ENCODE measurements at places on chromosomes 16 and 17.
A peak's percentile ranks its signal among the peaks of the same experiment; 100 is the strongest.

DNA sequence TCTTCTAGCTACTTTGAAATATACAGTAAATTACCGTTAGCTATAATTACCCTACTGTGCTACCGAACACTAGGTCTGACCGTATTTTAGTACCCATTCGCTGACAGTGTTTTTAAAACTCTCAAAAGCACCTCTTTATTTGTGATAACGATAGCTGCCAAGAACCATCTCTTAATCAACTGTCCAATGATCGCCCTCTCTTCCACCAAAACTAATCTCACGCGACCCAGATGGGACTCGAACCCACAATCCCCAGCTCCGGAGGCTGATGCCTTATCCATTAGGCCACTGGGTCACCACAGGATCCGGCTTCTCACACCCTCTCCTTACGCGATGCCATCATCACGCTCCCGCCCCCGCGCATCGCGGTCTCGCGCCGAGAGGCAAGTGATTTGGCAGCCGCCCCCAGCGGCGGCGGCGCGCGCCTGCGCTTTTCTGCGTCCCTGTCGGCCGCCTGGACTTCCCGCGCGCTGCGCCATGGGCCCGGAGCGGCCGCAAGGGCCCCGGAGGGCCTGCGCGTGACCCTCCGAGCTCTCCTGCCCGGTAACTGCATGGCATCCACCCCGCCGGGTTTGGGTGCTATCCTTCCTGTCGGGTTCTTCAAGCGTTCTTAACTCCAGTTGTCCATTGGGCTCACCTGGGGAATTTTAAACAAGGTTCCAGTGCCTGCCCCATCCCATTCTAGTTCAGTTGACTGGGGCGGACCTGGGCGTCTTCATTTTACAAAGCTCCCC lies 15.7 kb upstream of the KPNA2 start:
- peak; percentile 96 for DNase-seq

DNA sequence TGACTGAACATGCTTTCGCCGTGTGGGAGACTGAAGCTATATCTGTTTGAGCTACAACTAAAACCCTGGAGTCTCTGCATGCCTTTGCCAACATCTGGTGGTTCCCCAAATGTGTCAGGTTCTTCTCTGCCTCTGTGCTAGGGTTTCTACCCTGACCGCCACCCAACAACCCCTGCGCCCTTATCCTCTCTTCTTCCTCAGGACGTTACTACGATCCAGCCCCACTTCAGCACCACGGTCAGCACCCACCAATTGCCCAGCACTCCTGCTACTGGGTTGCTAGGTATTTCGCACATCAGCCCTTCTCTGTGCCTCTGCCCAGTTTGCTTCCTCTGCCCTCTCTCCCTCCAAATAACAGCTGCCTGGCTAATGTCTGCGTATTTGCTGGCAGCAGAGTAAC lies 106.3 kb upstream of the HSBP1 start:
- no peak for DNase-seq

DNA sequence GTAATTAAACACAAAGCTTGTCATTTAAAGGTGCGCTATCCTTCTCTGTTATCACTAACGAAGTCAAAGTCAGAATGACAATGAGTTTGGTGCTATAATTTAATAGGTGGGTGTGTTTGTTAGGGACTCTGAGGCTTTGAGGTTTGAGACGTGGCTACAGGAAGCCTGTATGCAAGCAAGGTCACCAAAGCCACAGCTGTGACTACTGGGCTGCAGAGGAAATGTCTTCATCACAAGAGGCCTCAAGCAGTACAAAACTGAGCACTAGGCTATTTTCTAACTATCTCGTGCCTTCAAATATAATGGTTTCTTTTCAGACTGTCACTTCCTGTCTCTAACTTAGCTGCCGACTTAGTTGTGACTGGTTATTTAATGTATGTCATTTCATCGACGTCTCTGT lies 141.2 kb downstream of the AATF start:
- peak; percentile 74 for DNase-seq

GRCh38 chr17:48791128-48792032 lies 25.6 kb downstream of the TTLL6 start:
- peak; percentile 14 for DNase-seq

- DNase-seq = peak; percentile 72
Observed at GRCh38 chr17:56786989-56787482, 46.7 kb downstream of the C17orf67 start.

Data from CD4-positive, alpha-beta T cell treated with Interleukin-1 beta for 1 hour (primary cell).